ENCODE measurements at places on chromosomes 7 and 10. TPM values are rescaled to one million over a fixed set of nuclear protein-coding genes. Genes with fewer than 3 reads are reported as not detected.

DNA sequence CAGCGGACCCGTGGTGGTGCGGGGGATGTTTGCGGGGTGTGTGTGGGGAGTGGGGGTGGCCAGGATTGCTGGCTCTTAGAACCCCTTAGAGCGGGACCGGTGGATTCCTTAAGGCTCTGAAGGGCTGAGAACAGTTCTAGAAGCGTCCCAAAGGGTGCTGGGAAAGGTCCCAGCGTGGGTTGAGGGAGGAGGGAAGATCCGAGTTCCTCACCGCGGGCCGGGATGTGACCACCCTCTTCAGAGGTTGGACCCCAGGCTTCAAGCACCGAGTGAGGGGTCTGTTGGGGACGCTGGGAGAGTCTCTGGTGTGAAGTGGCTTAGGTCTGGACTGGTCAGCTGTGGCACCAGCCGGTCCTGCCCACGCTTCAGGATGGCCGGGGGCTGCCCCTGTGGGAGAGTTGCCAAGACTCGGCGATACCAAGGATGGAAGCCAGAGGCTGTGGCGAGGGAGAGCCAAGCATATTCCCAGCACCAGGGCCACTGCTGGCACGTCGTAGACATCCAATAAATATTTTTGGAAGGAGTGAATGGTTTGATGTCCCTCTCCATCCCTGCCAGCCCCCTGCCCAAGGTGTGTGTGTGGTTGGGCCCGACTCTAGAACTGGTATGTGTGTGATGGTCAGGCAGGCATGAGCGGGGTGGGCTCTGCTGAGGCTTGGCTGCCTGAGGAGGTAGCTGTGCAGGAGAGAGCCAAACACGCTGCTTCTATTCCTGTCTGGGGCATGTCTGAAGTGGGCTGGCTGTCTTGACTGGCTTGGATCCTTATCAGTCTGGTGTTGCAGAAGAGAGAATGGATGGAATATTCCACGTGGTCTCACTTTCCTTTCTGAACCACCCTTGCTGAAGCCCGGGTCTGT, 19.2 kb downstream of the ZNF775 start:
- no peak for DNase-seq

DNA sequence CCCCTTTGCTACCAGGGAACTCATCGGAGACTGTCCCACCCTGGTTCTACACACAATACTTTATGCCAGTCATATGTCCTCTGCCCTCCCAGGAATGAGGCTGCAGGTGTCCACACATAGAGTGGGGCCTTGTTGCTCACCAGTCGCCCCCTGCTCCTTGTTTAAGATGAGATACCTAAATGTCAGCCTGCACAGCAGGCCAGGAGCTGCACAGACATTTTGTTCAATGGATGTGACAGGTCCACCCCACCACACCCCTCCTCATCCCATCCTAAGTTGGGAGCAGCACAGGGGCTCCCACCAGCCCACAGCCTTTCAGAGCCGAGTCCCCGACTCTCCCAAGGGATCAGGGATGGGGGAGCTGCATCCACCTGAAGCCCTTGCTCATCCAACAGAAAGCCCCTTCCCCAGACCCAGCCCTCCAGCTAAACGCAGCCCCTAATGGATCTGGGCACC, 6.2 kb upstream of the GRID1 start:
- DNase-seq = no peak

Gene ENKUR
- 6.5 TPM for total RNA-seq

DNA sequence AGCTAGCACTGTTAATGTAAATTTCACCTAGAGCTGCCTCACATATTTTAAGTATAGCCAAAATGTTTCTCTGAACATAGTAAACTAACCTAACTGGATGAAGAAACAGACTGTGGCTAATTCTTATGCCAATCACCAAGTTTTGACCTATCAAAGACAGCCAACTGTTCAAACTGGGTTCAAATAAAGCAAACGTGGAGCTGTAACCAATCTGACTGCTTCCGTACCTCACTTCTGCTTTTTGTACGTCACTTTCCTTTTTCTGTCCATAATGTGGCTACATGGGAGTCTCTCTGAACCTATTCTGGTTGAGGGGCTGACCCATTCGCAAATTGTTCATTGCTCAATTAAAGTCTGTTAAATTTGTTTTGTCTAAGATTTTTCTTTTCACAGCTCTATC, 66.3 kb upstream of the ETV1 start:
- DNase-seq = no peak

DNA sequence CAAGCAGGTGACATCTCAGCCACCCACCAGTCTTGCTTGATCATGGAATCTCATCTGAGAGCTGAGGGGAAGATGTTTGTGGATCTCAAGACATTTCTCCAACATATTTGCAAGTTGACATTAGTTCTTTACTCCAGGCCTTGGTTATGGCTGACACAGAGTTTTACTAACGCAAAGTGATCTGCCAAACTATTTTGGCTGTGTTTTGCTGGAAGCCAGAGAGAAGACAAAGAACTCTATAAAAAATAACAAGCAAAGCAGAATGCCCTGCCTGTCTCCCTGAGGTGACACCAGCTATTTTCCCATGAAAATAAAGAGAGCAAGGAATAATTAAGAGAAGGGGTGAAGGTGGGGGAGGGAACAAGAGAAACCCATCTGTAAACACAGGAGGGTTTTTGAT, 286.4 kb downstream of the WDR11 start:
- no peak for DNase-seq

DNA sequence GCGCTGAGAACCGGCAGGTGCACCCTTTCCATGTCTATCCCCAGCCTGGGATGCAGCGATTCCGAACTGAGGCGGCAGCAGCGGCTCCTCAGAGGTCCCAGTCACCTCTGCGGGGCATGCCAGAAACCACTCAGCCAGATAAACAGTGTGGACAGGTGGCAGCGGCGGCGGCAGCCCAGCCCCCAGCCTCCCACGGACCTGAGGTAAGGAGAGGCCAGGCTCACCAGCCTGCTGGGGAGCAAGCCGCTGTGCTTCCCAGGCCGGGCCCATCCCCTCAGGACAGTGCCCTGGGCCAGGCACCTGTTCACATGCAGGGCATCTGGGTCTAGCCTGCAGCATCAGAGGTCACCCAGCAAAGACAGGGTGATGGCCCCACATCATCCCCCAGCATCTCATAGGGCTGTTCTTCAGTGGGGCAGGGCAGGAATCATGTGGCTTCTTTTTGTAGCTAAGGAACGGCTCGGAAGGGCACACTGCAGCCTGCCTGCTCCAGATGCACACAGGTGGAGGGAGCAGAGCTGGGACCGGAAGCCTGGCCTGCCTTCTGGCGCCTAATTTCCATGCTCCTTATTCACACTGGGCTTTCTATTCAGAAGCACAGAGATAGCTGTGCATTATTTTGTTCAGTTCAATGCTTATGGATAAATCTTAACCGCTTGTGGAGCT, 18.9 kb downstream of the BAG3 start:
- DNase-seq = no peak

GRCh38 chr7:145082366-145083161, 246.7 kb upstream of the TPK1 start:
- DNase-seq = no peak

- no peak for DNase-seq
These were observed 6.4 kb upstream of the PON2 start for GRCh38 chr7:95441042-95441823.

GRCh38 chr10:22339761-22340328, 5.5 kb upstream of the SPAG6 start:
- DNase-seq = no peak

GRCh38 chr7:98276241-98276761, 5.2 kb upstream of the BRI3 start:
- DNase-seq = peak; percentile 67

GRCh38 chr10:77220150-77220549, 417.5 kb downstream of the KCNMA1 start:
- no peak for DNase-seq

GRCh38 chr7:1939434-1940401, 269.6 kb downstream of the ELFN1 start:
- peak; percentile 63 for DNase-seq

GRCh38 chr7:151660141-151660540, 140.4 kb upstream of the RHEB start:
- no peak for DNase-seq

GRCh38 chr7:44961844-44962482, 16.9 kb downstream of the MYO1G start:
- DNase-seq = no peak

Gene RBM17
- 90.8 TPM for total RNA-seq

DNA sequence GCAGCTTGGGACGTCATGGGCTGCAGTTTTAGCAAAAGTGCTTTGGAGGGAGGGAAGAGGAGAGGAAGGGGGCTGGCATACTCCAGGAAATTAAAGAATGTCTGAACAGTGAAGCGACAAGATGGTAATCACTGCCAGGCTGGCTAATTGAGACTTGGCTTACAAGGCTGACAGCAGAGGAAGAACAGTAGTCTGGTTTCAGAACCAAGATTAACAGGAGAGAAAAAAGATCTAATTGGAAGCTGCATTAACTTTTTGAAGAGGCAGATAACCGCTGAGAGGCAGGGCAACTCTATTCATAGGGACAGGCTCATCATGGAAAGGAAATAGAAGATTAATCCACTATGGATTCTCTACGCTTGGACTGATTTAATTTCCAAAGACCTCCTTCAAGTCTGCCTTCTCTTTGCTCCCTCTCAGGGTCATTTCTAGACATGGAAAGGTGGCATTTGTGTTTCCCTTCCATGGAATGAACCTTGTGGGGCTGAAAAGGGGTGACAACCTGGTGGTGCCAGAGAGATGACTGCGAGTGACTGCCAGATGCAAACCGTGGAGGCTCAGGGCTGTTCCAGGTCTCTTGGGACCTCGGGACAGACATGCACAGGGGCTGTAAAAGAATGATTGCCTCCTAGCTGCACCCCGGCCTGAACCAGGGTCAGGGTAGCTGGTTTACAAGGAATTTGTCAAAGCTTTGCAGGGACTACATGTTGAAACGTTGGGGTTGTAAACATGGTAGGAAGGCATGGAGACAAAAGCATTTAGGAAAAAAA, 210.2 kb upstream of the NPY start:
- no peak for DNase-seq

Gene STEAP1B
- total RNA-seq = 1.5 TPM

Gene DPP6
- 0.71 TPM for total RNA-seq

Gene TEX36
- total RNA-seq = not detected

- DNase-seq = no peak
These were observed 63.5 kb downstream of the PIK3AP1 start for GRCh38 chr10:96656839-96657238.

Gene EVX1
- total RNA-seq = not detected

- DNase-seq = no peak
These were observed 75.1 kb downstream of the HGF start for GRCh38 chr7:81694711-81695110.

- no peak for DNase-seq
These were observed 347.1 kb downstream of the FGFR2 start for GRCh38 chr10:121250995-121251764.

GRCh38 chr7:41878309-41879295, 175.7 kb upstream of the INHBA start:
- DNase-seq = no peak

- no peak for DNase-seq
These were observed 1.0 kb downstream of the GRM8 start for GRCh38 chr7:127251465-127252376.

GRCh38 chr10:71204746-71205145, 7.6 kb upstream of the UNC5B start:
- DNase-seq = no peak

Gene CYP3A5
- total RNA-seq = 15.5 TPM

Gene HERC4
- 63.6 TPM for total RNA-seq

DNA sequence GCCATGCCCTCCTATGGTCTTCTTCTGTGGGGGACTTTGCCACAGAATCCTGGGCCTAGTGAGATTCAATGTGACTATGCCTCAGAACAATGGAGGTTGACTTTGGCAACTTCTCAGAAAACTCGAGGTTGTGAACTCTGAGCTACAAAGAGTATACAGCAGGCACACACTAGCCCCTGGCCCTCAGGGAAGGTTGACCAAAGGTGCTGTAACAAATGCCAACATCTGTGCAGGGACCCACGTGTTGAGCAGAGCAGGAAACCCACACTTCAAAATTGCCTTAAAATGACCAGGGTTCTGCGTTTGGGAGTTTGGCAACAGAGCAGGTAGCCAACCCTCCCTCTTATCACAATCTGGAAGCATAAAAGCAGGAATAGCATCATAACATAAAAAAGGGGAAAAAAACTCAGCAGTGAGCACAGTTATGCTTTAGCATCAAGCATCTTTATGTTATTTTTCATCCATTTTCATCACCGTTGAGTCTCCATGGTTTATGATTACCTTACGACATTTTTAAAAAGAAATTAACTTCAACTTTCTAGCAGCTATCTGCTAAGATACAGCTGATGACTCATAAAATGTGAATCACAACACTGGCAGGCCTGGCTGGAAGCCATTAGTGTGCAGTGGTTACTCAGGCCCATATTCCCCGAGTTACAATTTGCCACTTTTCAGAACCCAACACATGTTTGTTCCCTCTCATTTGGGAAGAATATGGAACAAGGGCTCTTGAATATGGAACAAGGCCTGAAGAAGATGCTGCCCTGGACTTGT, 11.1 kb downstream of the PRLHR start:
- DNase-seq = no peak

Gene AKR1D1
- total RNA-seq = not detected

DNA sequence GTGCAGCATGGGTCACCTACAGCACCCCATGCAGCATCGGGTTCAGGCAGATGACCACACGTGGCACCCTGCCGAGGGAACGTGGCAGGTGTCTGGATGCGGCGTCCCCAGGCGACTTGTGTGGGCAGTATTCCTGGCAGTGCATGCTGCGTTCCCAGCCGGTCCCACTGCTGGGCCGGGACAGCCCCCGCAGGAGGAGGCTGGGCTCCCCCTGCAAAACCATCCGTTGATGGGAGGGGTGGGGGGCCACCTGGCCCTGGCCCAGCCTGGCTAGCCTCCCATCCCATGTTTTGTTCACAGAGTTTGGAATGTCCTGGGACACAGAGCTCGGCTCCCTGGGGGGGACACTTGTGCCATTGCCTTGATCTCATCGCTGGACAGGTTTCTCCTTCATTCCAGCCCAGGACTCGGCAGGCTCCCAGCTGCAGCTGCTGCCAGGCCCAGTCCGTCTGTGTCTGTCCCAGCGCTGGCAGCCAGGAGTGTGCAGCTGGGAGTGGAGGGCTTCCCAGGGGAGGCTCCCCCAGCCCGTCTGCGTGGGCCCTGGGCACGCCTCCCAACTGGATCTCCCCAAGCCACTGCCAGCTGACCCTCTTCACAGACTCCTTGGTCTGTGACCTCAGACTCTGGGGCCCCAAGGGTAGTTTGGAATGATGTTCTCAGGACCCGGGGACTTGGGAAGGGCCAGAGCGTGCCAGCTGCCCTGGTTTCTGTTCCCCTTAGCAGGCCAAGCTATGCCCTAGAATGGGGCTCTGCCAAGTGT, 32.6 kb downstream of the TMEM270 start:
- DNase-seq = peak; percentile 59
